ENCODE measurements at places on chromosomes 6 and 20. TPM values are rescaled to one million over a fixed set of nuclear protein-coding genes. Genes with fewer than 3 reads are reported as not detected.

Gene ASIP
- total RNA-seq, result not detected

Gene CRISP3
- total RNA-seq, result not detected

Gene LTB
- total RNA-seq, result 7.0 TPM

Gene TRAPPC3L
- not detected for total RNA-seq

Gene TCF21
- not detected for total RNA-seq

Gene CRIP3
- total RNA-seq, result not detected

Gene TPD52L1
- 188 TPM for total RNA-seq

Gene MUCL3
- 0.17 TPM for total RNA-seq

Gene PGC
- total RNA-seq, result not detected

Gene SLPI
- 58.2 TPM for total RNA-seq

Gene EYA4
- total RNA-seq, result 0.17 TPM

Gene SLC44A4
- total RNA-seq, result 26.6 TPM

Gene NKX2-4
- not detected for total RNA-seq

Gene NCOA6
- 3.8 TPM for total RNA-seq

Gene NOL4L
- total RNA-seq, result 15.4 TPM

DNA sequence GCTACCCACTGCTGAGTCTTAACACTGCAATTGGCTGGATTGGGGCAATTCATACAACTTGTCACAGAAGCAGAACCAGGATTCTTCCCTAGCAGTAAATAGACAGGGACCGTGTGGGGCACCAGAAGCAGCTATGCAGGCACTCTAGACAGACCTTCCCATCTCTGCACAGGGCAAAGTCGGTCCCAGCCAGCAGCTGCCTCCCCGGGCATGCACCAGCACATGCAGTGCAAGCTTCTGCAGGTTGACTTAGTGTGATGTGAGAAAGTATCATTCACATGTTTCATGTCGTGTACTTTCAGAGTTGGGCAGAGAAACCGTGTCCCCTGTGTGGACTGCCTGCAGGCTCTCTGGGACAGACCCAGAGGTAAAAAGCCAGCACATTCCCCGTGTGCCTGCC is 98.0 kb upstream of the FOXA2 start:
- no peak for DNase-seq

DNA sequence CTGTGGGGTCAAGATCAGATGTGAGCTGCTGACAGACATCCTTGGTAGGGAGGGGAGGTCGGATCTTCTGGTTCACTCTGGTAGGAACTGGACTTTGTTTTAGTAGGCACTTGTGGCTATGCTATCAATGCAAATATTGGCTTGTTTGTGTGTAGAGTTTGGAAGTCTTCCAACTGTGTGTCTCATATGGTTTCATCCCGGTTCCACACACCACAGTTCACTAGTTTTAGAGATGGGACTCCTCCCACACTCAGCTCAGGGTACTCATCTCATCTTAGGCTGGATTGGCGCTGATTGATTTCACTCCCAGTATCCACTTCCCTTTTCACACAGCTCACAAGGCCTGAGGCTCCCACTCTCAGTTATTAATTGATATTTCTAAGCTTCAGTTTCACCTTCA is 161.3 kb downstream of the THBS2 start:
- peak; percentile 31 for DNase-seq

- DNase-seq, result peak; percentile 12
Observed at GRCh38 chr6:89118931-89119330, 1.1 kb upstream of the SRSF12 start.

GRCh38 chr20:23358923-23359593 is 2.9 kb upstream of the GZF1 start:
- DNase-seq, result no peak

DNA sequence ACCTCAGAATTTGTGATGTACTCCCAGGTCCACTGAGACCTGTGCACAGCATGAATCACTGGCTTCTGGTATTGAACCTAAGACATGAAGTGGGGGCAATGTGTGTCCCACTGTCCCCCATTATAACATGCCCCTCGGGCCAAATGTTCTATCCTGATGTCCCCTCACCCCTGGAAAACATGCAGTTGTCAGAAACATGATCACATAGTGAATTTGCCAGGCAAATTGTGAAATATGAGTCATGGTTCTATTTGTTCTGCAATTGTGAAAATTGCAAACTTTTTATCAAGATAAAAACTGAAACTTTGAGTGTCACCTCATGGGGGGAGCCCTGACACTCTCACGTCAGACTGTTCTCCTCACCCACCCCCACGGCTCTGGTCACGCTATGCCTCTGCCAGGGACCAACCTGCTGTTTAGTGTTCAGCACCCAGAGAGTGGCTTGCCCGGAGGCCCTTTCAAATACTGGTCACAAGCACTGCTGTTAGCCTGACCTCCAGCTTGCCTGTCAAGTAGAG is 305.3 kb downstream of the CLIC5 start:
- DNase-seq, result no peak

GRCh38 chr6:36023996-36024795 is at the start of gene SLC26A8:
SLC26A8 (minus strand) TSS chr6:36024641; CDS start chr6:36019707, 4,934 bp downstream.
- no peak for DNase-seq

DNA sequence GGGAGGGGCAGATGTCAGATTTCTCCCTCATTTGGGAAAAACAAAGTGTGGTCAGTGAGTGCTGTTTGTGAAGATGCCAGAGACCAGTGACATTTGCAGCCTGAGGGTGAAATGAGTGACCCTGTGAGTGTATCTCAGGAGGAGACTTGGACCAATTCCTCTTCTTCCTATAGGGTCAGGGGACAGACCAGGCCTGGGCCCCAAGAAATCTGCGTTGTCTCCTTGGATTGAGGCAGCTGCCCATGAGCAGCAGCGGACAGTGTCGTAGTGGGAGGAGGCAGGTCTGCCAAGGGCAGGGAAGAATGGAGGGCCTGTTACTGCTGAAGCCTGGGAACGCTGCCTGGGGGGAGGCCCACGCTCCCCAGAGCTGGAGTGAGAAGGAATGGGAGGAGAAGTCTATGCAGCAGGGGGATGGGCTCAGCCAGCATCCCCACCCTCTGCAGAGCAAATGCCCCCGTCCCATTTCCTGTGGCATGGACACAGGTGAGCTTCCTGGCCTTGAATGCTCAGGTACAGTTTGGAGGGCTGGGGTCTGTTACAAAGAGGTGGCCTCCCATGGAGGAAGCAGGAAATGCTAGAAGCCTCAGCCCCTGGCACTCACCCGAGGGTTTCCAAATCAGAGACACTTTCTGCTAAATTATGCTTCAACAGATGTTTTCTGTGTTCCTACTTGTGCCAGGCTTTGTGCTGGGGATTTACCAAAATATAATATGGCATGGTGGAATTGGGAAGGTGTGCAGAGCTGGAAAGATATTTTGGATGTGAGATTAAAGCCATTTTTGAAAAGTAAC is 29.8 kb downstream of the DAAM2 start:
- DNase-seq, result no peak

GRCh38 chr6:47116606-47117005 is 74.5 kb upstream of the ADGRF1 start:
- peak; percentile 46 for DNase-seq

- no peak for DNase-seq
Observed at GRCh38 chr20:41390889-41391288, 24.3 kb upstream of the EMILIN3 start.

- DNase-seq, result peak; percentile 70
Observed at GRCh38 chr6:119350202-119350951, 816 bp upstream of the MAN1A1 start.

DNA sequence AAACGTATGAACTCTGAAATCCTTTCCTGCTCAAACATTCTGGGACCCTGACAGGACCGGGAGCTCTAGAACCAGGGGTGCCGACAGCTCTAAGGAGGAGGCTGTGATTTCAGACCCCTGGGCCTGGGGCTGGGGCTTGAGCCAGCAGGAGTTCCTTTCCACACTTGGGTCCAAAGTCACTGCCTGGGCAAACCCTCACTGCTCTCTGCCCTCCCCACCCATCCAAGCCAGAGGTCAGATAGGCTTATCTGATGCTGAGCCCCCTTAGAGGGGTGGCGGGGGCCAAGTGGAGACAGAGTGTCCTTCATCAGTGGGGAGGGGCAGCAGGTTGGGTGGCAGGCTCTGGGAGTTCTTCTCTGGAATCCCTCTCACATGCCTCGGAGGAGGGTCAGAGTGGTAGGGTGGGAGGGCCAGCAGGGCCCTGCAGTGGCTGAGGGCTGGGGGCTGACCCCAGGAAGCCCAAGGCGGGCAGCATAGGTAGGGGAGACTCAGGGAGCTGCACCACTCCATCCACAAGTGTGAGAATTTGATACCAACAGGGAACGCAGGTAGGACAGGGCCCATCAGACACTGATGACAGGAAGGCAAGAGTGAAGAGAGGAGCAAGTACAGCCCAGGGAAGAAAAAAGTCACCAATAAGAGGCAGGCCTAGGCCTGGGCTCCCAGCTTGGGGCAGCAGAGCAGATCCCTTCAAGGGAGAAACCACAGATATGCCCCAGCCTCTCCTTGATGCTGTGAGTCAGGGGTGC is 121.0 kb downstream of the MRPL14 start:
- DNase-seq, result peak; percentile 85

GRCh38 chr6:14109411-14109826 is 8.2 kb upstream of the CD83 start:
- no peak for DNase-seq

DNA sequence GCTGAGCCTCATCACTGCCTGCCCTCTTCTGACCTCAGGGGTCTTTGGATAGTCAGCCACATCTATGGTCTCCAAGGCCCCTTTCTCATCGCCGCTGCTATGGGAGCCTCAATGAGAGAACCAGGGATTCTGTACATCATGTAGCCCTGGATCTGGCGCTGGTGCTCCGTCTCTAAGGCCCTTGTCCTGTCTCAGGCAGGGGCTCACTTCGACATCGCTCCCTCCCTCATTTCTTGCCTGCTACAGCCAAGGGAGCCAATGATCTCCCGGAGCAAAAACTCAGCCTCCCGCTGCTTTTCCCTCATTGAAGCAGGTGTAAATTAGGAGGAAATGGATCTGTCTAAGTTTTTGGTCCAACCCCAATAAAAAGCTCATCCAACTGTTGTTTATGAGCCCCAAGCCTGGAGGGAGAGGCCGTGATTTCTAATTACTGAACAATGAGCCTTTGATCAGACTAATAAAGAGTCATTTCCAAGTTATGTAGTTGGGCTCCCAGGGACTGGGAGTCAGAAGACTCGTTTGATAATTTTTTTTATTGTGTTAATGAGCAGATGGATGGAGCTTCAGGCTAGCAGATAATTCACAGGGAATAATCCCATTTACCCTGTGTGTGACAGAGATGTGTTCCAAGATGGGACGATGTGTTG is 30.9 kb downstream of the LBP start:
- no peak for DNase-seq

GRCh38 chr6:3251462-3252314 is 7.1 kb upstream of the PSMG4 start:
- peak; percentile 62 for DNase-seq

- no peak for DNase-seq
Observed at GRCh38 chr6:13952101-13952500, 27.3 kb downstream of the RNF182 start.

GRCh38 chr6:11343963-11344723 is 111.7 kb upstream of the NEDD9 start:
- DNase-seq, result peak; percentile 89

- DNase-seq, result no peak
Observed at GRCh38 chr6:13664703-13665352, 46.8 kb downstream of the RANBP9 start.

- no peak for DNase-seq
Observed at GRCh38 chr6:111920578-111920977, 47.3 kb upstream of the FYN start.

DNA sequence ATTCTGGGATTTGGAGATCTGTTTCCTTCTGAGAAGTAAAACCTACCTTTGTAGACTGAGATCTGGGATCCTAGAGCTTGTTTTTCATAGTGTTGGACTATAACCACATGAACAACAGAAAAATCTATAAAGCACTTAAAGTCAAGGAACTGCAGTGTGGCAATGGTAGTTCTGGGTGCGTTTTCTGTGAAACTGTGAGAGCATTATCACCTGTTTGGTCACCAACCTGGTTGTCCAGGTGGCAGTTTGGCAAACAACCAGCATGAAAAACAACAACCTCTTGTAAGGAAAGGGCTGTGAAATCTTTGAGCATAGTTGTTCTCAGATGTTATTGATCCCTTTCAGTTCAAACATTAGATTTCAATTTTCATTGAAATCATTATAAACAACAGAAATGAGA is 215.8 kb upstream of the CITED2 start:
- no peak for DNase-seq

GRCh38 chr6:102075539-102075938 is 682.0 kb downstream of the GRIK2 start:
- DNase-seq, result peak; percentile 70

Measured in renal cortical epithelial cell (primary cell).